Daoy (cell line): ENCODE measurements at places on chromosomes 1 and 21. TPM values are rescaled to one million over a fixed set of nuclear protein-coding genes. Genes with fewer than 3 reads are reported as not detected.
A peak's percentile ranks its signal among the peaks of the same experiment; 100 is the strongest.

MEGF6 gene
- total RNA-seq = 2.5 and 5.1 TPM in 2 replicates

CXADR gene
- total RNA-seq = 5.1 and 7.4 TPM in 2 replicates

FAM151A gene
- total RNA-seq = not detected in 2 replicates

OR2L13 gene
- total RNA-seq = 0.06 TPM in 1 of 2 replicates, not detected in the other

PRR9 gene
- 0.11 TPM in 1 of 2 replicates, not detected in the other for total RNA-seq

WDR77 gene
- 145 and 169 TPM in 2 replicates for total RNA-seq

FMO3 gene
- 1.8 and 2.7 TPM in 2 replicates for total RNA-seq

CFHR5 gene
- total RNA-seq = not detected in 2 replicates

S100A1 gene
- 0.40 TPM in 1 of 2 replicates, not detected in the other for total RNA-seq

ATP6V1G3 gene
- not detected in 2 replicates for total RNA-seq

FAM78B gene
- total RNA-seq = 0.80 and 4.0 TPM in 2 replicates

- no peak for DNase-seq
These were observed 2.2 kb downstream of the SLC30A2 start for GRCh38 chr1:26043765-26044164.

DNA sequence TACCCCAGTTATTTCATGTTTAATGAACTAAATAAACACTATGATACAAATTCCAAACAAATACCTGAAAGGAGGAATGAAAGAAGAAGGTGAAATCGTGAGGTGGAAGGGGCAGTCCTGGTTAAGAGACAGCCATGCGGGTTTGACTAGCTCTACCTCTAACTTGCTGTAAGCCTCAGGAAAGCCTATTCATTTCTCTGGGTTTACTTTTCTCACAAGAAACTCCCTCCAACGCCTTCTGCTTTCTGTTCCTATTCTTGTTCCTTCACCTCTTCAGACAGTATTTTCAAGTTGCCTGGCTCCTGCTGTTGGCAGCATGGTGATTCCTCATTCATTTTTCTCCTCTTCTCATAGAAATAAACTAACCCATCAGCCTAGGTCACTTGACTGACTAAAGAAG, 92.4 kb downstream of the NTPCR start:
- no peak for DNase-seq

DNA sequence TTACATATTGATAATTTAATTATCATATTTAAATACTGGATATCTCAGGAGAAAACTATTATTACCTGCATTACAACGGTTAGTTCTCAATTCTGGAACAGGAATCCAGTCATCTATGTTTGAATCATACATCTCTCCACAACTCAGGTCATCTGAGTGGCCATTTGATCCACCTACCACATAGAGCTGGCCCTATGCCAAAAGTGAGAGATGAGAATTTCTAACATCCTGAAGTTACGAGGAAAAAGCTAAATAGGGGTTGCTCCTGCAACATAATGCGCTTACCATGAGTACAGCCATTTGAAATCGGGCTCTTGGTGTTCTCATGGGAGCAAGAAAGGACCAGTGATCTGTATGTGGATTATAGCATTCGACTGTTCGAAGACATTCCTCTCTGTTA, 16.9 kb downstream of the IVNS1ABP start:
- DNase-seq = peak; percentile 18

DNA sequence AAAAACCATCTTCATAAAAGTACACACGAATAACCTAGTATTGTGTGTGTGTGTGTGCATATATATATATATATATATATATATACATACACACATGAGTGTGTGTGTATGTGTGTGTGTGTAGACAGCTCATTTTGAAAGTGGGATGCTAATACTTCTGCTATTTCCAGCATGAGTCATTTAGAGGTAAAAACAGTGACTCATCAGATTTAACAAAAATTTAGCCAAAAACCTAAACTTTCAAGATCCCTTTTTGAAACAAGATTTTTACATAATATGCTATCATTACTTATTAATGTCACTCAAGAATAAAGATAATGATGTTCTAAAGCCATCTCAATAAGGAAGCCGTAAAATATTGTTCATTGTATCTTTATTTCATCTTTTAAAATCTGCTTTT, 35.6 kb upstream of the ADGRL4 start:
- peak; percentile 56 for DNase-seq

DNA sequence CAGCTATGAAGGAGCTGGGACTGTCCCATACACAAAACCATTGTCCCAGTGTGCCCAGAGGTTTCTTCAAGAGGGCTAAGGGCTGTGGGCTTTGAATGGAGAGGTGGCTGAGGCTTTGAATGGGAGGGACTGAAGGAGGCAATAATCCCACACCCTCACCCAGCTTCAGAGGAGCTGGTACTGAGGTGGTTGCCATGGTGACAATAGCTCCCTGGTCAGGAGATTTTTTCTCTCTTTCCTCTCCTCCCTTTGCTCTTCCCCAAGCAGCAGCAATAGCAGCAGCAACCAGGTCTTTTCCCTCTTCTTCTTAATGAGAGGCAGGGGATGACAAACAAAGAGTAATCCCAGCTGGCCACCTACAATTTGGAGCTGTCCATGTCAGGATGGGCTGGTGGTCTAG, 1.6 kb downstream of the HPCAL4 start:
- DNase-seq = no peak

DNA sequence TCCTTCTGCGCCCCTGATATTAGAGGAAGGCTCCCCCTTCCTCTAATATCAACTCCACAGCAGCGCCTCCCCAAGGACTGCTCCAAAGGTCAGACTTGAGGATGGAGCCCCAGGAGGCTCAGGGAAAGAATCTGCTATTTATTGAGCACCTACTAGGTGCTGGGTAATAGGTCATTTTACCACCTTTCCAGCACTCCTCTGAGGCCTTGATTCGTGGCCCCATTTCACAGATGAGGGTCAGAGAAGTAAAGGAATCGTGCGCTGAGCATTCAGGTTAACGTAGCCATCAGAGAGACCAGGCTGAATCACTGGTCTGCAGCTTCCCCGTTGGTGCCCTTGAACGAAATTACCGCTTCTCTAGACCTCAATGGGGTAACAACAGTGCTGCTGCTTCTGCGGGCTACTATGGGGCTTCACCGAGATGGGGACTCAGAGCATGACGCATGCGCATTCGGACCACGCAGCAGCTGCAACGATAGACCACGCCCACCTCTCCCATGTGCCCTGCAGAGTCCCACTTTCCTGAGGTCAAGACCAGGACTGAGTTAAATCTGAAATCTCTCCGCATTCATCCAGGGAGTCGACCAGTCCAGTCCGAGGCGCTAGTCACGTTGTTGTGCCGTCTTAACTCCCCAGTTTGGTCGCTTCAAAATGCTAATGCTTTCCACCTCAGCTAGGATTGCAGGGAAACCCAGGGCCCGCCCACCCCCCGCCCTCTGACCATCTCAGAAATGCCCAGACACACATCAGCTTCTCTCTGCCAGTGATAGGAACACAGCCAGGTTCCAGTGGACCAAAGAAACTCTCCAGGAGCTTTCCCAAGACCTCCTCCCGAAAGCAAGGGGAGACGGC, 12.9 kb downstream of the CAMK2N1 start:
- DNase-seq = no peak

GRCh38 chr1:116289193-116289592, 83.9 kb upstream of the ATP1A1 start:
- no peak for DNase-seq

DNA sequence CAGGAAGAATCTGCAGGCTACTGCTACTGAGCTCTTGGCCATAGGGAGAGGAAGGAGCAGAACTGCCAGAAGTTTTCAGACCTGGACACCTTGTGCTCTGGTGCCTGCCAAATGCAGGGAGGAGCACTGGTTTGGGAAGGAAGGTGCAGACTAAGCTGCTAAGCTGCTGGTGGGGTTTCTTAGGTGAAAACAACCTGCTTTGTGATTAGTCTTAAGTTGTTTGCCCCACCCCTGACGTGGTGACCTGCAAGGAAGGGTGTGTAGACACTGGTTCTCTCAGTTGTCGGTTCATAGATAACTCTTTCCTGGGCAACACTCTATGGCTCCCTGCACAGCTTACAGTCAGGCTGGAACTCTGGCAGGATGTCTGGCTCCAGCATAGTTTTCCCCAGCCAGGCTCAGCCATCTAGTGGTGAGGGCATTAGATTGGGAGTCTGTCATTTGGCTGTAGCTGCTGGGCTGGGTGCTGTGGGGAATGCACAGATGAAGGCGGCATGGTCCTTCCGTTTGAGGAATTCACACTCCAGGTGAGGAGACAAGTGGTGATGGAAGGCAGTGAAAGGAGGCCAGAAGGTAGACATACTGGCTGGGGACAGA, 10.3 kb upstream of the S100A10 start:
- DNase-seq = no peak

DNA sequence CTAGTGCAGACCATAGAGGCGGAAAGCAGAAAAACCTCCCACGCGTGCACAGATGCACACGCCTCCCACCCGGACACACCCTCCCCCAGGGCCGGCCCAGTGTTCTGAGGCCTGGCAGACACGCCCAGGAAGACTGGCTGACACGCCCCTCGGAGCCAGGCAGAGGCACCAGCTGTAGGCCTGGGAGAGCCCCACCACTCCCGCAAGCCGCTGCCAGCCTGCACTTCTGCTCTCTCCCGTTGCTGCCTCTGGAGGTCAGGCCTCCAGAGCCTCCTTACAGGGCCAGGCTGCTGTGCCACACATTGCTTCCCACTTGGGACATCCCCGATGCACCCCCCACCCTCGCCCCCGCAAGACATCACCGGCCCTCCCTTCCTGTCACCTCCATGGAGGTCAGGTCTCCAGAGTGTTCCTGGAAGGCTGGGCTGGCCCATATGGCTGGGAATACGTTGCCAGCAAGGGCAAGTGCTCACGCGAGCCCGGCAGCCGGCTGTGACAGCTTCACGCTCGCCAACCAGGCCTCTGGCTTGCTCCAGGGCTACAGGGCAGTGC, 40.4 kb downstream of the CASZ1 start:
- peak; percentile 62 for DNase-seq

DNA sequence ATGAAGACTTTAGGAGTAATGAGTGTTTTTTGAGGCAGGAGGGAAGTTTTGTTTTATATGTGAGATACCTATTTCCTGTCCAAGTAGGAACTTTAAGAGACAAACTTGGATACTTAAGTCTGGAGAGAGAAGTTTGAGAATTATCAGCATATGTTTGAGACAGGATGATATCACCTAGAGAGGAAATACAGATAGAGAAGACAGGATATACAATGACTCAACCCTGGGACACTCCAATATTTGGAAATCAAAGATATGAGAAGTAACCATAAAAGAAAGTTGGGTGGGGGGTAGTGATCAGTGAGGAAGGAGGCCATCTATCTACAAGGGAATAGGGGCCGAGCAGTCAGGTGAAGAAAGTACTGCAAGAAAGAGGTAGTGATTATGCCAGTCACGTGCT, 6.5 kb downstream of the LCE7A start:
- no peak for DNase-seq

DNA sequence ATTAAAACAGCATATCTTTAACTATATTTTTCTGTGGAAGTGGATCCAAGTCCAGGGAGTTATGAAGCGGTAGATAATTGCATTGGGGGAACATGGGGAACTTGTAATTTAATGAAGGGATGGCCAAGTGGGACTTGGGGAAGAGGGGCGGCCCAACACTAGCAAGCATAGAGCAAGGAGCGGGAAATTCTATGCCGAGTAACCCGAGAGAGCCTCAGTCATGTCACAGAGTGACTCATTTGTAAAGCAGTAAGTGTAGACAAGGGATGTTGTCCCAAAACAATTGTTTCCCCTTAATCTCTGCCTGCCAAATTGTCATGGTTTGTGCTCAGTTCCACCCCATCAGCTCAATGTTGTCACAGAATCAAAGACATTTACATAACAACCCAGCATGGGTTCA, 620.1 kb downstream of the AJAP1 start:
- no peak for DNase-seq

DNA sequence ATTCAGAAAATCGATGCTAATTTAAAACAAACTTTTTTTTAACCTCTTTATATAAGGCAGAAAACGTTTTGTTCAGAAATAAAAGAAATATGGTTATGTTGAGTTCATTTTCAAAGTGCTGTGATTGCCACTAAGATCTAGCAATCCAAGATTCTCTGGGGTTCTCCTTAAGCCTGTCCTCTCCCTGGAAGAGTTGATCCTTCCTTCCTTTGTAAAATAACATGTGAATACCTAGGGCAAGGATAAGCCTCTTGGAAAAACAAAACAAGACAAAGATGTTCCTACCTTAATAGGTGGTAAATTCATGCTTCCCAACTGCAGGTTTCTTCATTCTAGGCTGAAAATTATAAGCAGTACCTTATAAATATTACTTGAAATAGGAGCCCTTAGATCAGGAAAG, 18.0 kb upstream of the FOXD3 start:
- no peak for DNase-seq

GRCh38 chr1:8463144-8463927, 145.4 kb downstream of the SLC45A1 start:
- DNase-seq = peak; percentile 62

DNA sequence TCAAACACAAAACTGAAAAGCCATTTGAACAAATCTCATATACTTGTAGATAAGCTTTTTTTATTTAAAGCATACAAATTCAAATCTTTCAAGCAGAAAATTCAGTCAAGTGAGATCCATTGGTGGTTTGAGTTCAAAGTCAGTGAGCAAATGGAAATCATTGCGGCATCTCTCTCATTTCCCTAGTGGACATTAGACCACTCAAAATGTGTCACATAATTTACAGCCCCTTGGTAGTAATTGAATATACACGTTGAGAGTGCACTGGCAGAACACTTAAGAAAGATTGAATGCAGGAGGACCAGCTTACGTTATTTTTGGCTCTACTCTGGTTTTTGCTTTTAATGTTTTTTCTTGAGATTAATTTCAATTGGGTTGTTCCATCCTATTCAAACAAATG, 633.7 kb downstream of the USP25 start:
- DNase-seq = no peak

DNA sequence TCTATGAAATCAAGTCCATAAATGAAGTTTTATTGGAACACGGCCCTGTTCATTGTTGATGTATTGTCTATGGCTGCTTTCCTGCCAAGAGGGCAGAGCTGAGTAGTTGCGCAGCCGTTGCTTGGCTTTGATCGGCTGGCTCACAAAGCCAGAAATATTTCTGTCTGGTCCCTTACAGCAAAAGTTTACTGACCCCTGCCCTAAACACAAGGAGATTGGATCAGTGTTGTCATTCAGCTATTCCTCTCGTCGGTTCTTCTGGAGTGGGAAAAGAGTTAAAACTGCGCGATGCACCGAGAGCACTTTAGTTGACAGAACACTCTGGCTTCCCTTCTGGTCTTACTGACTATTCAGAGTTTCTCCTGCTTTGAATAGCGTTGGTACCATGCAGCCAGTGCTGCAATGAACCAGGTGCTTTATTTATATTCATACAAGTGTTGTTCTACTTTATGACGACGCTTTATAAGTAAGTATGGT, 868 bp downstream of the ZBTB40 start:
- DNase-seq = peak; percentile 36

- DNase-seq = no peak
These were observed 79.5 kb upstream of the BACH1 start for GRCh38 chr21:29219165-29219770.
